Uterus (tissue), 4 donors: ENCODE measurements at places on chromosomes 3 and 15. TPM values are rescaled to one million over a fixed set of nuclear protein-coding genes. Genes with fewer than 3 reads are reported as not detected.

- DNase-seq: no peak
- H3K4me3 ChIP-seq: no peak overlapping the region
- H3K27me3 ChIP-seq: no peaks in the 10 kb centered on the region
- no peaks in the 10 kb centered on the region for H3K36me3 ChIP-seq
- no peak overlapping the region for H3K27ac ChIP-seq
These were observed 10.3 kb downstream of the RASGRP1 start for GRCh38 chr15:38554354-38554753.

Gene SLC22A14
- not detected for total RNA-seq

GRCh38 chr3:67468511-67468910 is 185.9 kb downstream of the SUCLG2 start:
- no peaks in the 10 kb centered on the region for H3K36me3 ChIP-seq
- no peak overlapping the region for H3K4me3 ChIP-seq
- H3K4me1 ChIP-seq: no peaks in the 10 kb centered on the region
- H3K27me3 ChIP-seq: no peaks in the 10 kb centered on the region

Gene FGF7
- total RNA-seq: 91.7 TPM

- H3K27me3 ChIP-seq: no peaks in the 10 kb centered on the region
- no peaks in the 10 kb centered on the region for H3K4me1 ChIP-seq
- no peak for DNase-seq
- H3K36me3 ChIP-seq: no peaks in the 10 kb centered on the region
These were observed 116.6 kb upstream of the IQSEC1 start for GRCh38 chr3:13189639-13190377.

GRCh38 chr15:66133247-66133885 is 120.2 kb downstream of the MEGF11 start:
- no peak overlapping the region for H3K27ac ChIP-seq
- no peaks in the 10 kb centered on the region for H3K27me3 ChIP-seq

DNA sequence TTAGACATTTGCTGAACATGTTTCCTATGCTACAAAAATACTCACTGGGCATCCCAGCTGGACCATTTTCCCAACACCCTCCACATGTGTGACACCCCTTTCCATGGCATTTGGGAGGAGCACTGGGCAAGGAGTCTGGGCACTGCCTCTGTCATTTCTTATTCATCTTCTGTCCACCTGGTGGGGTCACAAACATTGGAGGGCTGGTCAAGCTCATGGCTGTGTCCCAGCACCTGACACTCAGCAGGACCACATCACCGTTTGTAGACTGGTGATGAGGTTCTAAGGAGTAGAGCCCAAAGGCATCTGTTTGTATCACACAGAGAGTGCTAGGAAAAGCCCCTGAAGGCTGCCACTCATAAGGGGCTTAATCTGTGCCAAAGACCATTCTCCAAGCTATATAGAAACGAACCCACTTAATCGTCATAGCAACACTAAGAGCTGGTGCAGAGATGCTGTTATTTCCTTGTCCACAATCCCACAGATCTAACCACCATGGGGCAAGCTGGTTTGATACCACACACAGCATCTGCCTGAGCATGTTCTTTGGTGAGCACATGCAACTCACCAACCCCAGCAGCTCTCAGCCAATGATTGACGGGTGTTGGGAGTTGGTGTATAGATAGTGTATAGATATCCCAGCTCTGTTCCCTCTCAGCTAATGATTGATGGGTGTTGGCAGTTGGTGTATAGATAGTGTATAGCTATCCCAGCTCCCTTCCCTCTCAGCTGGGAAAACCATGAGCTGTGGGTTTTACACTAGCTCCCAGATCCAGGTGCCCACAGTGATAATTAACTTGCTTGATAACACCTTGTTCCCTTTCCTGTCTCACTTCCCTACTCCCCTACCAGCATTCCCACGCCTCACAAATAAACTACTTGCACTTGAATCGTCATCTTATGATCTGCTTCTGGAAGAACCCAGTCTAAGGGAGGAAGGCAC is 42.7 kb upstream of the ATP2B2 start:
- no peak overlapping the region for H3K4me3 ChIP-seq
- no peaks in the 10 kb centered on the region for H3K27me3 ChIP-seq
- no peak for DNase-seq
- no peak overlapping the region for H3K27ac ChIP-seq
- H3K4me1 ChIP-seq: no peaks in the 10 kb centered on the region

DNA sequence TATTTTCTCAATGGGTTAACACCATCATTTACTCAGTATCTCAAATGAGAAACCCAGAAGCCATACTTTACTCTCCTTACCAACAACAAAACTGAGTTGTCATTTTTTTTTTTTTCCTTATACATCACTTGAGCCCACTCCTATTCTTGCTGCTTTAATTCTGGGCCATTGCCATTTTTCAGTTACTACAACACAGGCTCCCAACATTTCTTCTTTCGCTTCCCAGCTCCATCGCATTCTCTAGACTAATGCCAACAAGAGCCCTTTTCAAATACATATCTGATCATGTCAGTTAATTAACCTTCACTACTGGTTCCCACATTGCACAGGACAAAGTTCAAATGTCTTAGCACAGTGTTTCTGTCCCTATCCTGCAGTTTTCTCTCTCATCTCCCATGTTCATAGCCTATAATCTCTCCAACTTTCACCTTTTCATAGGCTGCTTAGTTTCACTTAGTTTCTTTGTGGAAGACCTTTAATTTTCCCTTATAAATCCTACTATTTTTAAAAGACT is 22.5 kb upstream of the ANXA2 start:
- no peaks in the 10 kb centered on the region for H3K27me3 ChIP-seq
- H3K36me3 ChIP-seq: no peaks in the 10 kb centered on the region
- H3K27ac ChIP-seq: no peak overlapping the region
- DNase-seq: no peak
- no peaks in the 10 kb centered on the region for H3K4me1 ChIP-seq

Gene PP2D1
- total RNA-seq: not detected

GRCh38 chr3:33149342-33149741 is 35.5 kb downstream of the CRTAP start:
- no peaks in the 10 kb centered on the region for H3K27me3 ChIP-seq
- no peak for DNase-seq
- no peaks in the 10 kb centered on the region for H3K4me1 ChIP-seq
- no peak overlapping the region for H3K4me3 ChIP-seq

Gene DGKG
- 10.7 TPM for total RNA-seq

- no peak for DNase-seq
- no peaks in the 10 kb centered on the region for H3K36me3 ChIP-seq
- H3K27me3 ChIP-seq: no peaks in the 10 kb centered on the region
- no peaks in the 10 kb centered on the region for H3K4me1 ChIP-seq
These were observed 19.6 kb downstream of the LINGO1 start for GRCh38 chr15:77612958-77613601.

- no peaks in the 10 kb centered on the region for H3K27me3 ChIP-seq
These were observed 117.7 kb upstream of the TP63 start for GRCh38 chr3:189513281-189514117.

GRCh38 chr3:142278451-142278850 is 53.1 kb upstream of the GK5 start:
- no peaks in the 10 kb centered on the region for H3K27me3 ChIP-seq
- H3K36me3 ChIP-seq: no peaks in the 10 kb centered on the region
- H3K27ac ChIP-seq: no peak overlapping the region
- no peaks in the 10 kb centered on the region for H3K4me1 ChIP-seq

Gene IL17RE
- total RNA-seq: 8.5 TPM

GRCh38 chr15:80997692-80998091 is 3.0 kb upstream of the TLNRD1 start:
- no peak overlapping the region for H3K27ac ChIP-seq
- no peak overlapping the region for H3K4me3 ChIP-seq
- H3K27me3 ChIP-seq: no peaks in the 10 kb centered on the region
- no peaks in the 10 kb centered on the region for H3K36me3 ChIP-seq
- H3K4me1 ChIP-seq: peaks cover 7% of the 10 kb centered on the region

- DNase-seq: no peak
- H3K27ac ChIP-seq: peak overlapping the region; percentile 93
- H3K27me3 ChIP-seq: no peaks in the 10 kb centered on the region
These were observed 29.5 kb downstream of the BOC start for GRCh38 chr3:113240841-113241240.

DNA sequence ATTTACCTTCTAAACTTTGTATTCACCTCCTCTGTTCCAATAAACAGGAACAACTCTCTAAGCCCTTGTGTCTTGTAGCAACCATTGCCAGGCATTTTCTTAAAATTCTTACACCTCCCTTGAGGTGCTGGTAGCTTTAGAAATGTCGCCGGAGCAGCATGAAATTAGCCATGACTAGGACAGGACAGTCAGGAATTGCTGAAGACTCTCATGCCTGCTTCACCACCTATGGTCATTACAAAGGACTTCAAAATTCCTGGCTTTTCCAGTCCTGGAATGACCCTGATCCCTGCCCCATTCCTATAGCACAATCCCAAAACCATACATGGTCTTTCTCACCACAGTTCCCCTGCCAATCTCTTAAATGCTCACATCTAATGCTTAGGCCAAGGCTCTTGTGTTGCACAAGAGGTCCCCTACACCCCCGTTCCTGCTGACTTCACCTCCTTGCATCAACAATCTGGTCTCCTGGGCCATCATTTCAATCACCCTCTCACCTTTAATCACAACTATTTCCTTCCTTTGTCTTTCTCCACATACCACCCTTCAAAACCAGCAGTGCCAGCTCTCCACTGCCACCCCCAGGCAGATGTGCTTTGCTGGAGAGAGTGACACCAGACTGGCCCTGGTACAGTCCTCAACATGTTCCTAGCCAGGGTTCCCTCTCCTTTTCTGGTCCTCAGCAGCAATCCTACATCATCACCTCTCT is 113.2 kb upstream of the TJP1 start:
- H3K4me3 ChIP-seq: no peak overlapping the region
- no peaks in the 10 kb centered on the region for H3K27me3 ChIP-seq
- H3K4me1 ChIP-seq: no peaks in the 10 kb centered on the region

Gene CLDN11
- total RNA-seq: 25.4 TPM

GRCh38 chr15:94555841-94556519 is 324.6 kb downstream of the MCTP2 start:
- H3K27me3 ChIP-seq: no peaks in the 10 kb centered on the region
- H3K4me1 ChIP-seq: no peaks in the 10 kb centered on the region
- no peak overlapping the region for H3K27ac ChIP-seq
- no peak overlapping the region for H3K4me3 ChIP-seq
- H3K36me3 ChIP-seq: no peaks in the 10 kb centered on the region

Gene ARL6
- 20.9 TPM for total RNA-seq

- no peak for DNase-seq
- H3K27ac ChIP-seq: no peak overlapping the region
- no peaks in the 10 kb centered on the region for H3K36me3 ChIP-seq
- H3K4me1 ChIP-seq: peaks cover 5% of the 10 kb centered on the region
- no peaks in the 10 kb centered on the region for H3K27me3 ChIP-seq
- H3K4me3 ChIP-seq: no peak overlapping the region
These were observed 26.3 kb upstream of the TIPARP start for GRCh38 chr3:156648086-156648485.

Gene ISLR2
- total RNA-seq: 0.77 TPM

Gene MORC1
- total RNA-seq: not detected

DNA sequence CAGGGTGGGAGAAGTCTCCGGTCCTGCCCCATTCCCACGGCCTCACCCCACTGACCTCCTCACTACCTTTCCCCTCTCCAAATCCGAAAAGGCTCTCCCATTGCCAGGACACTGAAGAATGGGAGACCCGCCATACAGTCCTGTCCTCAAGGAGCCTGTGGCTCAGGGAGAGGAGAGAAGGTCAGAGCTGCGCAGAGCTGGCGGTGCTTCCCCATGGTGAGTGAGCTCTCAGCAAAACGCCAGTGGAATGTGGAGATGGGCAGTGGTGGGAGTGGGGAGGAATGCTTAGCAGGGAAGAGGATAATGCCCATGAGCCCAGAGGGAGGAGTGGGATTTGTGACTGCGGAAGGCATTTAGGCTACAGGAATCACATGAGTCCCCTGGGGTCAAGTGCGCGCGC is 20.1 kb downstream of the FAM43A start:
- H3K36me3 ChIP-seq: no peaks in the 10 kb centered on the region
- no peaks in the 10 kb centered on the region for H3K27me3 ChIP-seq
- no peak for DNase-seq
- no peaks in the 10 kb centered on the region for H3K4me1 ChIP-seq
- H3K4me3 ChIP-seq: no peak overlapping the region

DNA sequence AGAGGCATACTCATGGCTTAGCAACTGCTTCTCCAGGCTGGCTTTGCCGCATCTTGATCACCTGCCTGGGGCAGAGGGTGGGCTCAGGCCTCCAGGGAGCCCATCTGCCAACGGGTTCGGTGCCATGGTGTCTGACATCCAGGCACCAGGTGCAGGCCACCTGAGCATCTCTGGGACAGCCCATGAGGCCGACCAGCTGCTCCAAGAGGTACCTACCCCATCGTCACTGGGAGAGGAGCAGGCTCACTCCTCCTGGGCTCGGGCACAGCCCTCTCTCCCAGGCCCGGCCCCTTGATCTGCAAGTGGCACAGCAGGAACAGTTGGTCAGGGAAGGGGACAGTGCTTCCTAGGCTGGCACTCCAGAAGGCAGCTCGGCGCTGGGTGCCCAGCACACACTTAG is 21.9 kb downstream of the TPRA1 start:
- no peaks in the 10 kb centered on the region for H3K36me3 ChIP-seq
- H3K27ac ChIP-seq: no peak overlapping the region
- DNase-seq: no peak
- no peaks in the 10 kb centered on the region for H3K4me1 ChIP-seq
- H3K27me3 ChIP-seq: no peaks in the 10 kb centered on the region
- H3K4me3 ChIP-seq: no peak overlapping the region

GRCh38 chr3:133934073-133934970 is 38.6 kb upstream of the RAB6B start:
- H3K27me3 ChIP-seq: no peaks in the 10 kb centered on the region
- no peaks in the 10 kb centered on the region for H3K4me1 ChIP-seq
- H3K4me3 ChIP-seq: no peak overlapping the region
- no peaks in the 10 kb centered on the region for H3K36me3 ChIP-seq

DNA sequence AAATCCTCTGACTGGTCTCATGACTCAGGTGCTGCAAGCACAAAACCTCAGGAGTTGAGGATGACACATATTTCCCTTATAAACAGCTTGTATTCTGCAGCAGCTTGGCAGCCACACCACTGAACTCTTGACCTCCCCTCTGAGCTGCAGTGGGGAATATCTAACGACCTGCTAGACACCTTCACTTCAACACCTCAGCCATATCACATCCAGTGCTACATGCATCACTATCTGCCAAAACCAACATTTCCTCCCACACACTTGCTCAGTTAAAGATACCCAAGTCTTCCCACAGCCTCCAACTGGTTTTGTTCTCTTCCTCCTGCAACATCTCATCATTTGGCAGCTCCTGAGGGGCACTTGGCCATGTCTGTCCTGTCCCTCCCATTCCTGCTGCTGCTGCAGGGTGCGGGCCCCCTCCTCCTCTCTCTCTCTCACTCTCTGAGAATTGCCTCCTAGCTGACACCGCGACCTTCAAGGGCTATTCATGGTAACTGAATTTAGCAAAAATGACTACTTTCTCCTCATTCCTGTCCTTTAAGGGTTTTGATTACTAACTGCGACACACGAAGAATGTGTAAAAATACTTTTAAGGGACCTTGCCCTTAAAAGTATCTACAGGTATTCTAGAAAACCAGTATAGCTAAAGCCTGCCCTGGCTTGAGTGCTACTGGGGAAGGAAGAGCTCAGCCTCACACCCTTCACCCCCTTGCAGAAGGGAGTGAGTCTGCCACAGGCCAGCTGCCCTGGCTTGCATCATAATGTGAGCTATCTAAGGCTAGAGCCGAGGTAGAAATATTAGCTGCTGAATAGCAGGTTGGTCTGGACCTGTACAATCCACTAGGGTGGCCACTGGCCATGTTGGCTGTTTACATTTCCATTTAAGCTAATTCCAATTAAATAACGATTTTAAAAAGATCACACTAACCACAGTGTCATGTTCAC is 5.0 kb upstream of the CCR9 start:
- no peak for DNase-seq
- H3K27ac ChIP-seq: no peak overlapping the region
- no peaks in the 10 kb centered on the region for H3K36me3 ChIP-seq
- H3K27me3 ChIP-seq: no peaks in the 10 kb centered on the region
- no peaks in the 10 kb centered on the region for H3K4me1 ChIP-seq
